ENCODE measurements at places on chromosomes 4 and X.

DNA sequence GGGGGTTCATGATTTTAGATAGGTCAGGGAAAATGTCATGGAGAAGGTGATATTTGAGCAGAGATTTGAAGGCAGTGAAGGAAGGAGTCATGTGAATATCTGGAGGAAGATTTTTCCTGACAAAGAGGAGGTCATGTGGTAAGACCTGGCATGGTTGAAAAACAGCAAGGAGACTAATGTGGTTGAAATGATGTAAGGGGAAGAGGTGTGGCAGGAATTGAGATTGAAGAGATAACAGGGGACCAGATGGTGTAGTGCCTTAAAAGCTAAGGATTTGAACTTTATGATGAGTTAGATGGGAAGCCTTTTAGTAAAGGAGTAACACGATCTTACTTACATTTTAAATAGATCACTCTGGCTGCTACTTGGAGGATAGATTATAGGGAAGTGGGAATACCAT, 210.9 kb downstream of the RTL9 start:
- no peak for DNase-seq

- no peak for DNase-seq
These were observed 11.2 kb downstream of the AWAT2 start for GRCh38 chrX:70038515-70038914.

DNA sequence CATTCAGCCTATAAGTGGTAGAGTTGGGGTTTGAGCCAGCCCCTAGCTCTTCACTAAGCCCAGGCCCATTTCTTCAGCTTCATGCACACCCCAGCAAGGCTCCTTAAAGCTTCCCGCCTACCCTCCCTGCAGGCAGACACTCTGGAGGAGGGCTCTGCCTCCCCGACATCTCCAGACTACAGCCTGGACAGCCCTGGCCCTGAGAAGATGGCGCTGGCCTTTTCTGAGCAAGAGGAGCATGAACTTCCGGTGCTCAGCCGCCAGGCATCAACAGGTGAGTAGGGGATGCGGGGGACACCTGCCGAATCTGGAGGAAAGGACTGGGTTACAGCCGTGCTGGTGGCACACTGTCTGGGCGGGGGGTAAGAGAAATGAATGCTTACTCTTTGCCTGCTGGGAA, 11.1 kb downstream of the SASH3 start:
- DNase-seq: no peak

DNA sequence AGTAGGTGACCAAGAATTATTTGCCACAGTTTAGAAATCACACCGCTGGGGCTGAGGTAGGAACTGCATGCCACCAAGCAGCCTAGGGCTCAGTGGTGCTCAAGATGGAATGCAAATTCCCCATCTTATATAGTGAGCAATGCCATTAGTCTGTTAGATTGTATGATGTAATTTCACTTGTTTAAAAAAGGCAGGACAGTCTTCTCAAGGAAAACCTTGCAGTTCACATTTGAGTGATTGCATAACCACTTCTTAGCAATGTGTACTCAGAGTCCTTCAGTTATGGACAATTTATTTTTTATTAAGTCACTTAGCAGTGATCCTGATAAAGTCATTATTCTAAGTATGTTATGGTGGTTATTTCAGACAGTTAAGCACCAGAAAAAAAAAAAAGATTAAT, 142.9 kb upstream of the SFRP2 start:
- DNase-seq: no peak

- DNase-seq: no peak
These were observed 391.0 kb upstream of the MAGEB2 start for GRCh38 chrX:29824176-29824906.

GRCh38 chr4:127965803-127966175, 583 bp downstream of the ABHD18 start:
- DNase-seq: peak; percentile 58

DNA sequence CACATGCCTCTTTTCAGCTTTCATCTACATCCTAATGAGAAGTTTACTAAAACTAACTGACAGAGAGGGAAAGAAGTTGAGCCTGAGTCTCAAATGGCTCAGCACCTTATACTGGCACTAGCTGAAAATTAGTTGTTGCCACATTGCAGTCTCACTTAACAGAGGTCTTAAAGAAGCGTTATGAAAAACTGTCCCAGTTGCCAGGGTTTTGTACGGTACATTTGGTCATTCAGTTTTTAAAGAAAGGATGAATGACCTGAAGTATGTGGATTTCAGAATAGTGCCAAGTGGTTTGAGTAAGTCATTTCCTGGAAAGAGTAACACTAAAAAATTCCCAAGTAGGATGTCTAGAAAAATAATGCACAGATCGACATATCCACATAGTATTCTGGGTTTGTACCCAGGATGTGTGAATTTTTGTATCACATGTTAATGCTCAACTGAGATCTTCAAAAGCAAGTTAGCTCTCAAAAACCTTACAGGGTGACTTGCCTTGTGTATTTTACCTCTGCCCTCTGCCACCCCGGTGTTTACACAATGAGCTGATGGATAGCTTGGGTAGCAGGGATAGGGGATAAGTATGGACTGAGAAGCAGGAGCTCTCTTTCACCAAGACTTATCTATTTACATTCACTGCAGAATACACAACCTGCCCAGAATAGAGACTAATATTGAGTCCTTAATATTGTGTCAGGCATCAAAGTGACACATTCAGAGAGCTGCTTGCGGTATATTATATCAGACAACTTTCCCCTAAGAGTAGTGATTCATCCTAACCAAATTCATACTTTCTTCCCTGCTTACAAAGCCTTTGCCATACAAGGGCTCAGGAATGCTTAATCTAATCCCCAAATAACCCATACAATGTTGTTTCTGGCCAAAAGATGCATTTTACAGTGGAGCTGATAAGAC, 1075.7 kb upstream of the PABPC4L start:
- no peak for DNase-seq

DNA sequence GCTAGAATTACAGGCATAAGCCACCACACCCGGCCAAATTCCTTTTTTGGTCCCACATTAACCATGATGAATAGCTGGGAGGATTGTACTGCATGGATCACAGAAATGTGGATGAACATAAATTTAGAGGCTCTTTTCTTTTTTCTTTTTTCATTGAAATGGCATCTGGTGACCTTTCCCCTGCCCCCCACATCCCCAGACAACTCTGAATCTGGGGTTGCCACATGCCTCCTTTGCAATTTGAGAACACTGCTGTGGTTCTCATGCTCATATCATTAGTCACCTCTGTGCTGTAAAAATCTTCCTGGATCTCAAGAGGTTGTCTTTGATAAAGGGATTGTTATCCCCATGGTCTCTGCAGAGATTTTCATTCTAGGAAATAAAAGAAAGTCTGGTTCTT, 22.8 kb upstream of the FMR1NB start:
- DNase-seq: no peak

DNA sequence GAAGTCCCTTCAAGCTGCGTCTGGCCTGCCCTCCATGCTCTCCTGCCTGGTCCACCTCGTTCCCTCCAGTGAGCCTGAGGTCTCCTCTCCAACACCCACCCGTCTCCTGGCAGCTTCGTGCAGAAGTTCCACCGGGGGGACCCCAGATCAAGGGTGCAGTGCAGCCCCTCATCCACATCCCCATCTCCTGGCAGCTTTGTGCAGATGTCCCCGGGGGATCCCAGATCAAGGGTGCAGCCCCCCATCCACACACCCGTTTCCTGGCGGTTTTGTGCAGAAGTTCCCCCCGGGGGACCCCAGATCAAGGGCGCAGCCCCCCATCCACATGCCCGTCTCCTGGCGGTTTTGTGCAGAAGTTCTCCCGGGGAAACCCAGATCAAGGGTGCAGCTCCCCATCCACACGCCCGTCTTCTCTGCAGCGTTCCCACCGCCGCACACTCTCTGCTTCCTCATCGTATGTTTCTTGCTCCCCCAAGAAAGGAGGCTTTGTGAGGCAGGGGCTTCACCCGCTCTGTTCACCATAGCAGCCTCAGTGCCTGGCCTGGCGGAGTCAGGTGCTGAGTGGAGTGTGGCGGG, 35.7 kb downstream of the PIGG start:
- DNase-seq: no peak

- DNase-seq: no peak
These were observed 59.3 kb downstream of the PSAPL1 start for GRCh38 chr4:7375427-7375826.

GRCh38 chr4:98564852-98565251, 93.6 kb downstream of the TSPAN5 start:
- DNase-seq: no peak

DNA sequence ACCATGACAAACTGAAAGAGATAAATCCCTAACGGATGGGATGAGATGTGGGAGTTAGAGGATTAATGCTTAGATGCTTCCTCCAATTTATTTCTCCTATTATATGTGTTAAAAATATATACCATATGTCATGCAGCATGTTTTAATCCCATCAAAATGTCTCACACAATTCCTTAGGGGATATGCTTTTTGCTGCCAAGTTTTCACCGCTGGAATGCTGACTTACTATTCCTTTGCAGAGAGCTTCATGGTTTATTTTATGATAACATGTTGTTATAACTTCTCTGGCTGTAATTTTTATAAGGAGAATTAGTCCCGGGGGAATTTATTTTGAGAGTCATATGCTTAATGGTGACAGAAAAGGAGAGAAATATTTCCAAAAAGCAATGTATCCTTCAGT, 670.3 kb downstream of the IL1RAPL1 start:
- no peak for DNase-seq

DNA sequence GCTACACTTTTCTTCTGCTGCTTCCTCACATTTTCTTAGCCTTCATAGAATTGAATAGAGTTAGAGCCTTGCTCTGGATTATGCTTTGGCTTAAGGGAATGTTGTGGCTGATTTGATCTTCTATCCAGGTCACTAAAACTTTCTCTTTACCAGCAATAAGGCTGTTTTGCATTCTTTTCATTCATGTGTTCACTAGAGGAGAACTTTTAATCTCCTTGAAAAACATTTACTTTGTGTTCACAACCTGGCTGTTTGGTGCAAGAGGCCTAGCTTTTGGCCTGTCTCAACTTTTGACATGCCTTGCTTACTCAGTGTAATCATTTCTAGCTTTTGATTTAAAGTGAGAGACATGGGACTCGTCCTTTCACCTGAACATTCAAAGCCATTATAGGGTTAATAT, 87.7 kb upstream of the RAB40AL start:
- no peak for DNase-seq

- peak; percentile 12 for DNase-seq
These were observed 797 bp downstream of the TXLNG start for GRCh38 chrX:16786791-16787735.

DNA sequence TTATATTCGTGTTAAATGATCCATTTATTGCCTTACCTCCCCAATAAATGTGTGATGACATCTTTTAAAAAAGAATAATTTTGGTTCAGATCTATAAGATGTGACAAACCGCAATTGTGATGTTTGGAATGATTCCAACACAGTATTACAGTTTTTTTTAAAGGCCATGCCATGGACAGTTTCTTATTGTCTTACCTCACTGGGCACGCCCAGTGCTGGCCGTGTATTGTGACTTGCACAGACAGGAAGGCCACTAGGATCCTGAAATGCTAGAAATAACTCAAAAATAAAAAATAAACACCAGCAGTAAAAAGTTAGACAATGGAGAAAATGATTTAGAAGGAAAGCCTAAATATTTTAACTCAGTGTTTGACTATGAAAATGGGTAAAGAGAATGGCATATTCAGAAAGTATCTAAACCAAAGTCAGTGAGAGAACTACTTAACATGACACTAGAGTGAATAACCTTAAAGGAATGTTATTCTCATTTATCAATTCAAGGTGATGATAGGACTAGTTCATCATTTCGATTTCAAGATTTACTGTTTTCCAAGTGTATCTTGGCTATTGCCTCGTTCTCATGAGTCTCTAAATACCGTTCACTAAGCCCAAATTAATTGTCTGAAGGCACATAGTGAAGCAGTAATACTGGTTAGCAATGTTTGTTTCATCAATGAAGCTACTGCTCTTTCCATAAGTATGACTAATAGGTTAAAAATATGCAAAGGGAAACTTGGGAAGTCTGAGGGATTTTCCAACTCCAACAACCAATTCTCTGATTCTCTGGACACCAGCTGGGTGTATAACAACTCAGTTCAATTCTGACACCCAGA, 46.1 kb upstream of the VEGFC start:
- no peak for DNase-seq

DNA sequence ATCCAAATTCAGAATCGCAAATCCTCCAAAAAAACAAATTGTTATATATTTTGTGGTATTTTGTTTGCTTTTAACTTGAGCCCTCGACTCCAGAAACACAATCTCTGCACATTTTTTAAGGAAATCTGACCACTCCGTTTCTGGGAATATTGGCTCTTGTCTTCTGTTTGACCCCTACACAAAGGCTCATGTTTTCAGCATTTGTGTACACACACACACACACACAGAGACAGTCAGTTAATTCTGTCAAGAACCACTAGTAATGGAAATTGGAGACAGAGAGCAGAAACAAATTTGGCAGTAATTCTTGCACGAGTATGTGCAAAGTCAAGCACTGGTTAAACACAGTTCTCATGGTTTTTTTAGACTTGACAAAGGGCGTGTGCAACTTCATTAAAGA, 115.4 kb downstream of the AFAP1 start:
- DNase-seq: no peak

GRCh38 chr4:108365551-108365950, 196.8 kb upstream of the LEF1 start:
- DNase-seq: no peak

- DNase-seq: no peak
These were observed 141.3 kb upstream of the NALF2 start for GRCh38 chrX:69362856-69363255.

DNA sequence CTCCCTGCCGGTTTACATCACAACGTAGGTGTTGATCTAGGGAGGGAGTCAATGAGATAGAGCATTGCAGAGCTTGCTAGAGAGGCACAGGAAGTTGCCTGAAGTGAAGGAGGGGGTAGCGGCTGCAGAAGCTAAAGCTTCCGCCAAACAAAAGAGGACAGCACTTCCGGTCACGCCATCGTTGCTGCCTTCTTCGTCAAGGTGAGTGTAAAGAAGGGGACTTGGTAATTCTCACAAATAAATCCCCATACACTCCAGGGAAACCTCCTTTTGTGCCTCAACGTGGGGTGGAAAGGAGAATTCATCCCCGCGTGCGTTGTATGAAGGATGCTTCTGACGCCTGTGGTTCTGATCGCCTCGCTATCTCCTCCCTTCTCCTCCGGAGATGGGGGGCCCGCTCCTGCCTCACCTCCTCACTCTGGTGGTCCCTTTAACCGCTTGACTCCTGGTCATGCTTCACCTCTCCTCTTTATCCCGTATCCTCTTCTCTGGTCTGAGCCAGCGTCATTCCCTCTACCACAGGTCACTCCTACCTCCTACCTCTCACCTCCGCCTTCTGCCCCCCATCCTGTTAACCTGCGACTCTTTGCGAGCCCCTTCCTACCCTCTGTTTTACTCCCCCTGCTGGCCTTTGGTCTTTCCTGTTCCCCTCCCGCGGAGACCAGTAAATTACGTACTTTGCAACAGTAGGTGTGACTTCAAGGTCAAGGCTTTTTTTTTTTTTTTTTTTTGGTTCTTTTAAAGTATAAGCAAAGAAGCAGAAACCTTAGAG, 59.9 kb downstream of the GSPT2 start:
- peak; percentile 28 for DNase-seq
